ENCODE measurements at places on chromosomes 3 and 15.
A peak's percentile ranks its signal among the peaks of the same experiment; 100 is the strongest.

- DNase-seq = no peak
Observed at GRCh38 chr15:55110446-55110845, 86.3 kb downstream of the RSL24D1 start.

- DNase-seq = no peak
Observed at GRCh38 chr3:48588230-48588629, 6.9 kb downstream of the COL7A1 start.

- no peak for DNase-seq
Observed at GRCh38 chr3:65963787-65964677, 74.7 kb downstream of the MAGI1 start.

DNA sequence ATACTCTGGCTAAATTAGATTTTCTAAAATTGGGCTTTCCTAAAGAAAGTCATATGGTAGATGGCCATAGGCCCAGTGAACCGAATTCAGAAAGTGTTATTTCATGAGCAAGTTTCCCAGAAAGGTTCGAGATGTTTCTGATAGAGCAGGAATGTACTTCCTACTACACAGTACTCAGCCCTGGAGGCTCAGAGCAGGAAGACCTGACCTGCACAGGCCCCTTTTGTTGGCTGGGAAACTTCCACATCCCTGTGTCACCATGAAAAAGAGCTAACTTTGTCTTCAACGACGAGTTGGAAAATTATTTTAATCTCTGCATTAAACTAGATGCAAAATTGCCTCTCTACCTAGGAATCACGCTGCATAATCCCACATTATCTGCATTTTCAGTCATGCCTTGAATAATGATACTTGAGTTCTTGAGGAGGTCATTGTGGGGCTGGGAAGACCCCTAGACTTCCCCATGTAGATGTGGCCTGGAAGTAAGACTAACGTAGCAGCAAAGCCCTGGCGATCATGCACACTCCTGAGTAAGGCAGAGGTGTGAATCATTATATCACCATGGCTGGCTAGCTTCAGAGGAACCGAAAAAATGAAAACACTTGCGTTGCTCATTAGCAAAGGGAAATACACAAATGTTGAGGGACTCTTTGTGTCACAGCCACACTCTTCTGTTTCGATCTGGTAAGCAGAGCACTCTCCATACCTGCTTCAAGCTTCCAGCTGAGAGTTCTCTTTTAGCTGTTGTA is 47.1 kb downstream of the CMTM7 start:
- DNase-seq = no peak

GRCh38 chr15:78929536-78930264 is 15.1 kb downstream of the CTSH start:
- no peak for DNase-seq

GRCh38 chr15:98823012-98823458 is 174.7 kb downstream of the IGF1R start:
- DNase-seq = no peak

DNA sequence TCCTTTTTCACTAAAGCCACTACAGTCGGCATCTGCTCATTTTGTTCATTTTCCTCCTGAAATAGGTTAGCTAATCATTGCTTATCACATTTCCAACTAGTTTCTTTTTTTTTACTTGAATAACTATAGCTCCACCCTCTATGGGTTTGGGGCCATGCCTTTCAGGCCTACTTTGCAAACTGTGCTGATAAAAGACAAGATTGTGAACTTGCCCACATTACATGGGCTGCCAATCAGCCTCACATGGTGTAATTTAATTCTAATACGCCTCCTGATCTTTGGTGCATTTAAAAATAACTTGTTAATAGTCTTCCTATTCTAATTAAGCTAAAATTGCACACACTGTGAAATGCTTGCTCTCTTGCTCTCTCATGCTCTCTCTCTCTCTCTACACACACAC is 90.5 kb downstream of the TGFBR2 start:
- DNase-seq = no peak

GRCh38 chr3:159832024-159832423 is 156.6 kb upstream of the IL12A start:
- no peak for DNase-seq

GRCh38 chr15:92271179-92271578 is 122.5 kb upstream of the ST8SIA2 start:
- DNase-seq = no peak

DNA sequence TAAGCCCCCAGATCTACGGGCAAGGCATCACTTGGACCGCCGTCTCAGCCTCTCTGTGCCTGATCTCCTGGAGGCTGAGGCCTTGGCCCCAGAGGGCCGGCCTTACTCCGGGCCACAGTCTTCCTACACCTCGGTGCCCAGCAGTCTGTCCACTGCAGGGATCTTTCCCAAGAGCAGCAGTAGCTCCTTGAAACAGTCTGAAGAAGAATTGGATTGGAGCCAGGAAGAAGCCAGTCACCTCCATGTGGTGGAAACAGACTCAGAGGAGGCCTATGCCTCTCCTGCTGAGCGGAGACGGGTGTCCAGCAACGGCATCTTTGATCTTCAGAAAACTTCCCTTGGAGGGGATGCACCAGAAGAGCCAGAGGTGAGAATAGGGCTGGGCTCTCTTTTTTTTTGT is 67.0 kb downstream of the MCTP2 start:
- no peak for DNase-seq

GRCh38 chr3:144294659-144295538 is 323.3 kb downstream of the DIPK2A start:
- DNase-seq = peak; percentile 92

DNA sequence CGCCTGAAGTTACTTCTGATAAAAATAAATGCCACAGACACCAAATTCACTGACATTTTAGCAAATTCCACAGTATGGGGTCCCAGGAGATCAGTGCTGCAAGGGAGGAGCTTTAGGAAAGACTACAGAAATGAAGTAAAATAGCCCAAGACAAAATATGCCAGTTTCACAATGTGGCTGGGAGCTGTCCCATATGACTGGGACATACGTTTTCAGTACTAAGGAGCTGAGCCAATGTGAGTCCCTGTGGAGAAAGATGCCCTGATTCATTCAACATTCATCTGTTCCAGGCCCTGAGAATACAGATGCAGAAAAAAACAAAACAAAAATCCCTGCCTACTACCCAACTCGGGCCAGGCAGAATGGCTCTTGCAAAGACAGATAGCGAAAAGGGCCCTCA is 63.4 kb upstream of the FAM174B start:
- DNase-seq = no peak

GRCh38 chr3:195754141-195754540 is 33.4 kb downstream of the MUC20 start:
- DNase-seq = no peak

DNA sequence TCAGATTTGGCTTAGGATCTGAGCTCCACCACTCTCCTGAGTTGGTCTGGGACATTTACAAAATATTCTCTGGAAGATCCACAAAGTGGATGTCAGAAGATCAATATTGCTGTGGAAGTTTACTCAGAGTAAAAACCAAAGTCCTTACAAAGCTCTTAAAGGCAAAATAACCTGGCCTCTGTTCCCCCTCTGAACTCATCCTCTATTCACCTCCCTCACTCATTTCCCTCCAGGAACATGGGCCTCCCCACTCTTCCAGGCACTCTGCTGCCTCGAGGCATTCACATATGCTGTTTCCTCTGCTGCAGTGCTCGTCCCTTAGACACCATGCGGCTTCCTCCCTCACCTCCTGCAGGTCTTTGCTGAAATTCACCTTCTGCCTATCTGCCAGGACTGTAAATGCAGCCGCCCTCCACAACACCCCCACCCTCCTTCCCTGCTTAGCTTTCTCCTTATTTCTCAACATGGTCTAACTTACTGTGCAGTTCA is 19.1 kb upstream of the CCDC174 start:
- no peak for DNase-seq

DNA sequence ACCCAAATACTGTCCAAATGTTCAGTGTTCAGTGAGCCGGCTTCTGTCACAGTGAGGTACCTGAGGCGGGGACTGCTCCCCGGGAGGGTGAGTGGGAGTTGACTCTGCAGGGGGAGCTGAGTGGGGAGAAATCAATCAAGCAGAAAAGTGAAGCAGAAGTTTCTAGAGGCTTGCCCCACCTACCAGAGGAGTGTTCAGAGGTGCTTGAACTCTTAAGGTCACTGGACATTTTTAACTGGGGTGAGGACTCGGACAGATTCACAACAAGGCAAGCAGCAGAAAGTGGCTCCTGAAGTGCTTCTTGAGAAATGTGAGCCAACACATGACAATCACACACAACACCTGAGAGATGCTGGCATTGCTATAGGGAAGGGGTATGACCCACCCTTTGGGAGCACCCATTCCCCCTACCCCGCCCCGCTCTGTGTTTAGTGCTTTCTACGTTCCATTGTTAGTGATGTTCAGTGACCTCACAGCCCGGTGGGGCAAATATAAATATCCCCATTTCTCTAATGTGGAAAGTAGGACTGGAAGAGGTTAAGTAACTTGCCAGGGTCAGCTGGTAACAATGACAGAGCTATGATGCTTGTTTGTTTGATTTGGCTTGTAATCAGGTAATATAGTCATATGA is 48.6 kb upstream of the AKAP13 start:
- DNase-seq = no peak

DNA sequence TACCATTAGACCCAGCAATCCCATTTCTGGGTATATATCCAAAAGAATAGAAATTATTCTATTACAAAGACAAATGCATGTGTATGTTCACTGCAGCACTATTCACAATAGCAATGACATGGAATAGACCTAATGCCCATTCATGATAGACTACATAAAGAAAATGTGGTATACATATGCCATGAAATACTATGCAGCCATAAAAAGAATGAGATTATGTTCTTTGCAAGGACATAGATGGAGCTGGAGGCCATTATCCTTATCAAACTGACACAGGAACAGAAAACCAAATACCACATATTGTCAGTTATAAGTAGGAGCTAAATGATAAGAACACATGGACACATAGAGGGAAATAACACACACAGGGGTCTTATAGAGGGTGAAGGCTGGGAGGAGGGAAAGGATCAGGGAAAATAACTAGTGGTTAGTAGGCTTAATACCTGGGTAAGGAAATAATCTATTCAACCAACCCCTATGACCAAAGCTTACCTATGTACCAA is 366.8 kb downstream of the EDEM1 start:
- DNase-seq = no peak

- no peak for DNase-seq
Observed at GRCh38 chr3:46202535-46202934, 5.6 kb downstream of the CCR1 start.

- no peak for DNase-seq
Observed at GRCh38 chr3:55060896-55061719, 133.2 kb upstream of the LRTM1 start.

- no peak for DNase-seq
Observed at GRCh38 chr3:108505811-108506210, 4.6 kb downstream of the MYH15 start.

DNA sequence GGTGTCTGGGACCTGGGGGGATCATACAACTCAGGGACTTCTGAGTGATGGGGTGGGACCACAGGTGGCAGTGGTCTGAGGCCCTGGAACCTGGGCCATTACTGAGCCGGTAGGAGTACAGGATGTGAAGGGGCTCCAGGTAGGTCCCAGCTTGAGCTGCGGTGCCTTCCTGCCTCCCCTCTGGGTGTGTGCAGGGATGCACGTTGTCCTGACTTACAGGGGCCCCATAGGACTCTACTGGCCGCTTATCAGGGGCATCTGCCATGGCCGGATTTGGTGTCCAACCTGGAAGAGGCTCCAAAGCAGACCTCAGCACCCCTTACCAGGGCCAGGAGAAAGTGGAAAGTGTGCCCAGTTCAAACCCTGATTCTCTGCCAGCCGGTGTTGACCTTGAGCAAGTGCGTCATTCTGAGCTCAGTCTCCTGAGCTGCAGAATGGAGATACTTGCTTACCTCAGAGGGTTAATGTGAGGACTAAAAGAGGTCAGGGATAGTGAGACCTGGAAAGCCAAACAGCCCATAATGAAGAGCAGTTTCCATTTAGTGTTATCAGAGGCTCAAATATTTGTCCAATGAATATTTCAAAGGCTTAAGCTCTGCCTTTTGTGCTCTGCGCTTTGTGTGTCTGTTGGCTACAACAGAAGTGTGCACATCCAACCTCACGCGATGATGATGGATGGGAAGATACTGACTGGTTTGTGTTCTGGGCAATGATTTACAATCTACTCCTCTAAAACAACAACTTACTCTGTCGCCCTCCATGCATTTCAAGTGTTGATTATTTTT is 35.4 kb upstream of the ESYT3 start:
- no peak for DNase-seq

DNA sequence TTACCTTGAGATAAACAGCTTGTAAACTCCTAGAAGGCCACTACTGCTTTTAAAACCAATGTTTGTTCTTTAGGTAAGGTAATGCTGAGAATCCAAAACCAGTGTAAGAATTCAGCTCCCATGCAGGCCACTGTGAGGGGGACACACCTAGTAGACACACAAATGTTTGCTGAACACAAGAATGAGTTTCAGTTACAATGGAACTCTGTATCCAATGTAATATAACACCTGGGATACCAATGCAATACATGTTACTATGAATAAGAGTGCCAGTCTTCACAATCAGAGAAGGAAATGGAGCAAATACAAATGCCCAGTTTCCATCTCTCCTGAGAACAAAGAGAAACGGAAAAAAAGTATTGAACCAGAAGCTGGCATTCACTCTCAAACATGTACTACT is 65.9 kb downstream of the IGF2BP2 start:
- DNase-seq = no peak

DNA sequence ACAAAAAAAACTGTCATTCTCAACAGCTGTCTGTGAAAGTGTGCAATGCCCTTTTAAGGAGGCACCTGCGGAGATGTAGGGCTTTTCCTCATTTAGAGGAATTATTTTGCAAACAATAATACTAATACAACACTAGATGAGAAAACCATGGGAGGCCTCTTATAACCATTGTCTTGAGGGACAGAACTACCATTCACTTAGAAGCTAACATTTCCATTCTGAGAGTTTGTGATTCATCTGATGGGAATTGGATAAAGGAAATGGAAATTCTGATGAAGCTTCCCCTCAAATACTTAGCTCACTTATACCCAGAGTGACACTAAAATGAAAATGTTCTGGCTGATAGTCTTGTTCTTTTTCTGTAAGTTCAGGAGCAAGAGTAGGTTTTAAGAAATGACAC is 147.7 kb downstream of the CADPS start:
- no peak for DNase-seq

DNA sequence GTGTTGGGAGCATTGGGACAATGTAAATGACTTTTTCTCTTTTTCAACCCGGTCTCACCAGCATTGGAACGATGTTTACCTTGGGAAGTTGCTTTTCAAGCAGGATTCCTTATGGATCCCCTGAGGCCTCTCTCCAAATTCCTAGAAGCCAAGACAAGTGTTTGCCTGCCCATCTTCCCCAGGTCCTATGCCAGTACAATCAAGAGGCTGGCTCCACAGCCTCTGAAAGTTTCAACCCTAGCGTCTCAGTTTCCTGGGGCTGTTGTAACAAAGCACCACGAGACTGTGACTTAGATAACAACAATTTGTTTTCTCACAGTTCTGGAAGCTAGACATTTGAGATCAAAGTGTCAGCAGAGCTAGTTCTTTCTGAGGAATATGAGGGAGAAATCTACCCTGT is 347.2 kb upstream of the UMPS start:
- DNase-seq = no peak
